Activated naive CD4-positive, alpha-beta T cell treated with anti-CD3 and anti-CD28 coated beads for 36 hours (primary cell): ENCODE measurements at places on chromosomes 2 and 18. TPM values are rescaled to one million over a fixed set of nuclear protein-coding genes. Genes with fewer than 3 reads are reported as not detected.

Gene HOXD13
- total RNA-seq: not detected

Gene AMER3
- total RNA-seq: not detected

Gene SLC11A1
- total RNA-seq: not detected

Gene ADCYAP1
- not detected for total RNA-seq

Gene ERICH2
- total RNA-seq: not detected

Gene NTSR2
- total RNA-seq: not detected

Gene TRPM8
- not detected for total RNA-seq

Gene COL5A2
- total RNA-seq: 3.1 TPM

Gene PCARE
- not detected for total RNA-seq

DNA sequence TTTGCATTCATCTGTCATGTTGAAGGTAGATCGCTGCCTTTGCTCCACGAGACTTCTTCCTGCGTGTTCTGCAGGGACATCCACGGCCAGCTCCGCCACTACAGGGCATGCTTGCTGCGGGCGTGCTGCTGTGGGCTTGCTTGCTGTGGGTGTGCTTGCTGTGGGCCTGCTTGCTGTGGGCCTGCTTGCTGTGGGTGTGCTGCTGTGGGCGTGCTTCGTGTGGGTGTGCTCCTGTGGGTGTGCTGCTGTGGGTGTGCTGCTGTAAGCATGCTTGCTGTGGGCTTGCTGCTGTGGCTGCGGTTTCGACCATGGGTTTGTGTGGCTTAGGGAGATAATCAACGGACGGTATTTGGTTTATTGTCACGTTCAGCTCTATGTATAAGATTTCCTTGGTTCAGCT, 161.3 kb upstream of the NFATC1 start:
- no peak overlapping the region for H3K27ac ChIP-seq
- peaks cover 6% of the 10 kb centered on the region for H3K36me3 ChIP-seq
- DNase-seq: no peak
- no peaks in the 10 kb centered on the region for H3K27me3 ChIP-seq
- no peaks in the 10 kb centered on the region for H3K4me1 ChIP-seq

DNA sequence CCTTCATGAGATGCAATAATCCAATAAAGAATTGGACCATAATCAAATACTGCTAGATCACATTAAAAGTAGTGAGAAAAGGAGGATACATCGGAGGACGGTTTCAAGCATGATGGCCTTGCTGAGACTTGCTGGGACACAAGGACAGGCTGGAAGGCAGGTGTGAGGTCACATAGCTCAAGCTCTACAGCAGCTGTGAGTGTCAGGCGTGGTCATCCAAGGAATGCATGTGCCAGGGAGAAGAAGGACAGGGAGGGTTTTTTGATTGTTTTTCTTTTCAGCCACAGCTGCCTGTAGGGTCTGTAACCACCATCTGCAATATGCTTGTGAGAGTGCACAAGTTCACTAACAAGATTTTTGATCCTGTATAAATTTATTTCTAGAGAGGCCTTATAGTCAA, 57.6 kb downstream of the BMP10 start:
- peaks cover 44% of the 10 kb centered on the region for H3K36me3 ChIP-seq
- no peaks in the 10 kb centered on the region for H3K27me3 ChIP-seq
- peak overlapping the region; percentile 18 for H3K27ac ChIP-seq
- DNase-seq: no peak

DNA sequence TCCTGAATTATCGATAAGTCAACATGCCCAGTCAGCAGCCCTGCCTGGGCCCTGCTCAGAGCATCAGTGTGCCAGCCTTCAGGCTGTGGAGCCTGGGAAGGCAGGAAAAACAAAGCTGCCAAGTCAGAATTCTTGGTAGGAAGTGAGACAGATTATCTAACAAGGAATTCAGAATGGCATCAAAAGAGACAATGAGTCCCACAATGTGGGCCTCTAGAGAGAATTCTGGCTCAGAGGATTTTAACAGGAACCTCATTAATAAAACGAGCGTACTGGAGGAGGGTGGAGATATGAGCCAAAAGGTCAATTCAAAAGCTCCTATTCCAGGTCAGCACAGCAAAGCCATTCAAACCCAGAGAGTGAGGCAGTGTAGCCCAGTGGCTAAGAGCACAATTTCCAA, 327.6 kb upstream of the MMADHC start:
- no peak overlapping the region for H3K4me3 ChIP-seq
- H3K27me3 ChIP-seq: no peaks in the 10 kb centered on the region
- no peak for DNase-seq
- no peaks in the 10 kb centered on the region for H3K36me3 ChIP-seq
- no peak overlapping the region for H3K27ac ChIP-seq

GRCh38 chr2:168192839-168193616, 54.4 kb downstream of the STK39 start:
- H3K4me3 ChIP-seq: peak overlapping the region; percentile 42
- peak; percentile 68 for DNase-seq
- H3K4me1 ChIP-seq: peaks cover 75% of the 10 kb centered on the region
- H3K27me3 ChIP-seq: no peaks in the 10 kb centered on the region
- peak overlapping the region; percentile 83 for H3K27ac ChIP-seq

- H3K4me3 ChIP-seq: no peak overlapping the region
- DNase-seq: peak; percentile 89
- H3K36me3 ChIP-seq: no peaks in the 10 kb centered on the region
- no peaks in the 10 kb centered on the region for H3K27me3 ChIP-seq
- peaks cover 71% of the 10 kb centered on the region for H3K4me1 ChIP-seq
Measured at GRCh38 chr2:234288974-234289455, 207.9 kb downstream of the ARL4C start.

DNA sequence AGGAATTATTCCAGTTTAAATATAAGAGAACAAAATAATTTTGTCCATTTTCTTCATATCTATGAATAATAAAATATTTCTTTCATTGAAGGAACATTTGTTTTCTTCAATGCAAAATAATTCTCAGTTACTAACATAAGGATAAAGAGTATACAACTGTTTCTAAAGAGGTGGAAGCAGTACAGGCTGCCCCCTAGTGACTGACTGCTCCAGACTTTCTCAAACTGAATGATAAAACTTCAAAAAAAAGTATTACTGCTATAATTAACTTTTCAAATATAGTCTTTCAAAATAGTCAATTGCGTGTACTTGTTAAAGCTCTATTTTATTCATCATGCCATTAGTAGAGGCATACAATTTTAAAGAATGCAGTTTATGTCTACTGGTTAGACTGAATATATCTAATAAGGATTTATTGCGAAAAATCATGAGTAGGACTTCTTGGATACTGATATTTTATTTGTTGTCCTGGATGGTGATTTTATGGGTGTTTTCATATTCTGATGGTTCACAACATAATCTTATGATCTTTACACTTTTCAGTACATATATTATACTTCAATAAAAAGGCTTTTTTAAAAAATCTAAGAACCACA, 100.1 kb downstream of the WDPCP start:
- no peak overlapping the region for H3K4me3 ChIP-seq
- H3K27ac ChIP-seq: no peak overlapping the region
- H3K36me3 ChIP-seq: peaks cover 5% of the 10 kb centered on the region
- no peaks in the 10 kb centered on the region for H3K4me1 ChIP-seq
- peak; percentile 28 for DNase-seq

GRCh38 chr2:11389551-11390398, 45.3 kb upstream of the ROCK2 start:
- H3K36me3 ChIP-seq: no peaks in the 10 kb centered on the region
- no peak for DNase-seq
- peaks cover 3% of the 10 kb centered on the region for H3K27me3 ChIP-seq
- H3K4me1 ChIP-seq: no peaks in the 10 kb centered on the region
- H3K4me3 ChIP-seq: no peak overlapping the region

DNA sequence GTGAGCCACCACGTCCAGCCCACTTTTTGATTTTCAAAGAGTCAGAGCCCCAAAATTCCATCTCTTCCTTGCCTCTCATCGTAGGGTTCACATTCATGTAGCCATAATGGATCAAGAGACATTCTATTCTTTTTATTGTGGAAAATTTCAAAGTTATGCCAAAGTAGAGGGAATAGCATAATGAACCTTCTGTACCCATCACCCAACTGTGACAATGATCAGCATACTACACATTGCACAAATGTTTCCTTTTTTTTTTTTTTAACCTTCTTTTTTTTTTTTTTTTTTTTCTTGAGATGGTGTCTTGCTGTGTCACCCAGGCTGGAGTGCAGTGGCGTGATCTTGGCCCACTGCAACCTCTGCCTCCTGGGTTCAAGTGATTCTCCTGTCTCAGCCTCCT, 162.4 kb downstream of the EML6 start:
- no peak overlapping the region for H3K27ac ChIP-seq
- H3K36me3 ChIP-seq: no peaks in the 10 kb centered on the region
- no peak overlapping the region for H3K4me3 ChIP-seq

DNA sequence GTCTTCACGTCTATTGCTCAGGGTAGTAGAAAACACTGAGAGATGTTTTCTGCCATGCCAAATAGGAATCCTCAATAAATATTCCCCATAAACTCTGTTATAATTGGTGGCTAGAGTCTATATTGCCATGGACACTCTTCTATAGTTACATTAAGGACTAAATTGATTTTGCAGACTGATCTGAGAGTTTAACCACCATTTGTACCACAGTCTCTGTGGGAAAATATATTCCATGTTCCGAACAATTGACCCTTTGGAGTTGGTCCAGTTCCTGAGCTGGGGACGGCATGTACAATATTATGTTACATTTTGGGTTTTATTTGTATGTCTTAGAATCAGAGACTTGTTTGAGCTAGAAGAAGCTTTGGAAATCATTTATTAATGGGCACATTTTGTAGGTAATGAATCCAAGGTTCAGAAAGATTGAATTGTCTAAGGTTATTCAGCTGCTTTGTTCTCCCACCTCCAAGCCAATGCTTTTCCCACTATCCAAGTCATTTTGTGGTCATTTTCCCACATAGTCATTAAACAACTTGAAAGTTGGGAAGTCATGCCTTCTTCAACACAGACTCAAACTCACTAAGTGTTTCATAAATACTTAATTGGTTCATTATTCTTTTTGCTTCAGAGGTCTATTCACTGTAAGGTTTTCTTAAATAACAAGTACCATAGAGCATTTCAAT, 5.1 kb upstream of the PPP1CB start:
- H3K36me3 ChIP-seq: peaks cover 2% of the 10 kb centered on the region
- DNase-seq: no peak
- no peak overlapping the region for H3K4me3 ChIP-seq
- peaks cover 30% of the 10 kb centered on the region for H3K4me1 ChIP-seq
- H3K27me3 ChIP-seq: no peaks in the 10 kb centered on the region
- H3K27ac ChIP-seq: no peak overlapping the region

GRCh38 chr18:56509656-56510055, 128.7 kb downstream of the TXNL1 start:
- H3K27ac ChIP-seq: no peak overlapping the region
- H3K4me1 ChIP-seq: no peaks in the 10 kb centered on the region
- H3K4me3 ChIP-seq: no peak overlapping the region

DNA sequence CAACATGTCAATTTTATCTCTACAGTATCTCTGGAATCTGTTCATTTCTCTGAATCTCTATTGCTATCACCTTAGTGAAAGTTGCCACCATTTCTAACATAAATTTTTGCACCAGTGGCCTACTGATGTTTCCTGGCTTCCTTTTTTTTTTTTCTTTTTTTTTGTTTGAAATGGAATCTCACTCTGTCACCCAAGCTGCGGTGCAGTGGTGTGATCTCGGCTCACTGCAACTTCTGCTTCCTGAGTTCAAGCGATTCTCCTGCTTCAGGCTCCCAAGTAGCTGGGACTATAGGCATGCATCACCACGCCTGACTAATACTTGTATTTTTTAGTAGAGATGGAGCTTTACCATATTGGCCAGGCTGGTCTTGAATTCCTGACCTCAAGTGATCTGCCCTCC, 35.1 kb downstream of the KCNJ13 start:
- peaks cover 4% of the 10 kb centered on the region for H3K36me3 ChIP-seq
- no peak overlapping the region for H3K27ac ChIP-seq
- peaks cover 5% of the 10 kb centered on the region for H3K4me1 ChIP-seq
- no peaks in the 10 kb centered on the region for H3K27me3 ChIP-seq
- DNase-seq: no peak

DNA sequence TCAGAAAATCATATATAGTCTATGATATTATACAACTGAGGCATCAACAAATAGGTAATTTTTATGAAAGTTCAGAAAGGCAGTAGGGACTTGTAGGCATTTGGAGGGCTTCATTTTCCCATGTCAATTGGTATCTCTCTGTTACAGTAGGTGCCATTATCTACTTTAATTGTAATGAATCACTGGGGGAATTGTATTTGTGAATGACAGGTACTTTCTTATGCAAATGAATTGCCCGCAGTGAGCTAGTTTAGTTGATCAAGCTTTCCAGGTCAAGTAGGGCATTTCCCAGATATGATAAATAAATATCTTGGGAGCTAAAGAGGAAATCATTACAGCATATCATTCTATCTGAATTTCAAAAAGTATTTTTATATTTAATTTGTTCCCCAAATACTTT, 1116.3 kb downstream of the DPP10 start:
- no peak overlapping the region for H3K4me3 ChIP-seq
- no peaks in the 10 kb centered on the region for H3K36me3 ChIP-seq
- H3K4me1 ChIP-seq: no peaks in the 10 kb centered on the region
- no peaks in the 10 kb centered on the region for H3K27me3 ChIP-seq
- H3K27ac ChIP-seq: no peak overlapping the region

DNA sequence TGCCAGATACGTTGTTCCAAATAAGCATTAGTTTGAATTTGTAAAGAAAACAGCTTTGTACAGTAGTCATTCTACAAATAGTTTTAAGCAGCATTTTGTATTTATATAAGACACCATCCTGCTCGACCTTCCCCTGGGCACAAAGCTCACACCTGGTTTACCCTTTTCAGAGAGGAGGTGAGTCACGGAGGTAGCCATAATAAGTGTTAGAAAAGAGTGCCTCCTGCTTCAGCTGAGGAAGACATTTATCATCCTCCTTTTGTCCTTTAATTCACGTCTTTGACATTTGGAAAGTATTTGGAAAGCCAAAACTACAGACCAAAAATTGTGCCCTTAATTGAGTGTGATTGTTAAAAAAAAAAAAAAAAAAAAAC, 6.8 kb downstream of the RAB12 start:
- H3K4me1 ChIP-seq: peaks cover 79% of the 10 kb centered on the region
- H3K4me3 ChIP-seq: no peak overlapping the region
- DNase-seq: no peak
- peaks cover 21% of the 10 kb centered on the region for H3K36me3 ChIP-seq

- no peak for DNase-seq
- no peak overlapping the region for H3K27ac ChIP-seq
- no peaks in the 10 kb centered on the region for H3K27me3 ChIP-seq
- H3K36me3 ChIP-seq: no peaks in the 10 kb centered on the region
Measured at GRCh38 chr2:130987519-130988425, 105.5 kb downstream of the FAM168B start.

GRCh38 chr2:237092920-237093781, 7.5 kb downstream of the COPS8 start:
- no peaks in the 10 kb centered on the region for H3K27me3 ChIP-seq
- H3K4me3 ChIP-seq: no peak overlapping the region
- peak overlapping the region; percentile 4 for H3K27ac ChIP-seq
- DNase-seq: no peak
